Activated T-helper 1 cell treated with anti-CD3 and anti-CD28 coated beads, Interleukin-2, amount 50 U/mL, for 16 hours (primary cell): ENCODE measurements at places on chromosomes 4 and X.

- DNase-seq, result no peak
Observed at GRCh38 chr4:73573794-73574528, 46.3 kb downstream of the RASSF6 start.

- DNase-seq, result no peak
Observed at GRCh38 chr4:183438458-183439113, 5.8 kb upstream of the CDKN2AIP start.

DNA sequence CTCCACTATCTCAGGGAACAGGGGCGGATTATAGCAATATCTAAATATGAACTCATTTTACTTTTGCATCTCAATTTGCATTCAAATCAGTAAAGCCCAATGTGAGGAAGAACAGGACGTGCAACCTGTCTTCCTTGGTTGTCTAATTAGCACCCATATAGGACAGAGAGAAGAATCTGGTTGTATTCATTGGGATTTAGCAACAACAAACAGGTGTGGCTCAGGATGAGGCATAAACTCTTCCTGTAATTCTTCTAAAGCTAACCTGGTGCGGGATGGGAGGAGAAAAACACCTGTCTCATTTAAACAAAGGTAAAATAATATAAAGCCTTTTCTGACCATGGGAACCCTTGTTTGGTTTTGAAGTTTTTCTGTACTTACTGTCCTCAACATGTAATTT, 22.2 kb downstream of the TMPRSS11A start:
- DNase-seq, result no peak

- peak; percentile 44 for DNase-seq
Observed at GRCh38 chr4:40301603-40302002, 33.5 kb upstream of the CHRNA9 start.

DNA sequence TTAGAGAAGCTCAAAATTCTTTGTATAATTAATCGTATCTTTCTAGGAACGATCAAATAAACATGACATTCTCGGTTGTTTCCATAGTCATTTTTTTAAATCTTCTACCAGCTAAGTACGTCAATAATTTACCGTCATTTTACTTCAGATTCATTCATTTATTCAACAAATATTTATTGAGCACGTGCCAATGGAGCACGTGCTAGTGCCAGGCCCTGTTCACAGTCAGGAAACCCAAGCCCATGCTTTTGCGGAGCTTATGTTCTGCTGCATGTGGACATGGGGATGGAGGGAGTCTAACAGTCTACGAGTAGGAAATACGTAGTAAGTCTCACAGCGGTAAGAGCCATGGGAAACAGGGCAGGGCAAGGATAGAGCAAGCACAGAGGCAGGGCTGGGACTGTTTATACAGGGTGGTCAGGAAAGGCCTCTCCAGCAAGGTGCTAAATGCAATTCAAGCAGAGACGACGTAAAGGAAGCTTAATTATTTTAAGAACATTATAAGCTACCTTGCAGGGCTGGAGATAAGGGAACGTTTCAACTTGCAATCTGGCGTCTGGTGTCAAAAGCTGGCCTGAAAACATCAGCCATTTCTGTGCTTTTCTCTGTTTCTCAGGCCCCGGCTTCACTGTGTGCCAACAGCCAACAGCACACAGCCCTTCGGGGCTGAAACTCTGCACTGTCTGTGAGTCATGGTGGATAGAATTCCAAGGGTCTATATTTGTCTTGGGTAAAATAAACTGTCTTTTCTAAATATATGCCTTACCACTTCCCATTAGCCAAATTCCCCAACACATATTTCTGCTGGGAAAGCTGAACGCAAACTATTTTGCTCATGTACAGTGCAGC, 517.1 kb upstream of the ZFP42 start:
- DNase-seq, result no peak

- DNase-seq, result no peak
Observed at GRCh38 chrX:107467271-107467670, 17.8 kb downstream of the FRMPD3 start.

- no peak for DNase-seq
Observed at GRCh38 chr4:162683659-162684370, 482.9 kb downstream of the NAF1 start.

- DNase-seq, result no peak
Observed at GRCh38 chr4:107035819-107036583, at the start of gene DKK2. DKK2 (minus strand) TSS chr4:107036313; CDS start chr4:107035591, 722 bp downstream.

- DNase-seq, result peak; percentile 39
Observed at GRCh38 chr4:123396307-123397143, at the start of gene SPRY1. SPRY1 (plus strand) TSS chr4:123396795; CDS start chr4:123401592, 4,797 bp downstream.

GRCh38 chrX:13427441-13428052, 107.7 kb upstream of the ATXN3L start:
- DNase-seq, result no peak

- DNase-seq, result no peak
Observed at GRCh38 chr4:139024686-139025085, 9.1 kb downstream of the NOCT start.

DNA sequence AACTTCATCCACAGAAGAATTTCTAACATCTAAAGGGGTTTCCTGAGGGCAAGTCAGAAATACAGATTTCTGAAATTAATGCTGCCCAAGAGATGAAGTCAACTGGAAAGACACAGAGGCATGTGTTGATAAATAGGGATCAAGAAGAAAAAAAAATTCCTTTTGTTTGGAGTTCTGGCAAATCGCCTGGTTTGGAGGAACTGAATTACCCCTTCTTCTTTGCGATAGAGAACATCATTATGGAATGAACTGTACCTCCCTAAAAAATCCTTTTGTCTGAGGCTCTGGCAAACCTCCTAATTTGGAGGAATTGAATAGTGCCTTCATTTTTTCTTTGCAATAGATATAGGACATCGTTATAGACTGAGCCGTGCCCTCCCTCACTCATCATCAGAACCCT, 200.9 kb downstream of the DHRSX start:
- DNase-seq, result no peak

- no peak for DNase-seq
Observed at GRCh38 chr4:154491341-154492271, at the start of gene DCHS2. DCHS2 (minus strand) TSS chr4:154491799; CDS start chr4:154491355, 444 bp downstream.

DNA sequence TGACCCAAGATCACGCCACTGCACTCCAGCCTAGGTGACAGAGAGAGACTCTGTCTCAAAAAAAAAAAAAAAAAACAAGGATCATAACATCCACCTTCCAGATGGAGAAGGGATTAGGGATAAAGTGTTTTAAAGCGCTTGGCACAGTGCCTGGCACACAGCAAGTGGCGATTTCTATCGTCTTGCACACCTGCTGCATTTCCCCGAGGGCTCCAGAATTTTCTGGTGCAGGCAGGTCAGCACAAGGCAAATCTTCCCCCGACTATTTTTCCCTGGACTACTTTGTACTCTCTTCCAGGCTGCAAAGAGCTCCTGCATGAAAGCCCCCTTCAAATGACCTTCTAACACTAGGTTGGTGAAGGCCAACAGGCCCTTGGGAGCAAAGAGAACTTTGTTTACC, 57.3 kb downstream of the APBB2 start:
- DNase-seq, result no peak

GRCh38 chr4:121277194-121278105, 103.4 kb downstream of the QRFPR start:
- DNase-seq, result no peak

DNA sequence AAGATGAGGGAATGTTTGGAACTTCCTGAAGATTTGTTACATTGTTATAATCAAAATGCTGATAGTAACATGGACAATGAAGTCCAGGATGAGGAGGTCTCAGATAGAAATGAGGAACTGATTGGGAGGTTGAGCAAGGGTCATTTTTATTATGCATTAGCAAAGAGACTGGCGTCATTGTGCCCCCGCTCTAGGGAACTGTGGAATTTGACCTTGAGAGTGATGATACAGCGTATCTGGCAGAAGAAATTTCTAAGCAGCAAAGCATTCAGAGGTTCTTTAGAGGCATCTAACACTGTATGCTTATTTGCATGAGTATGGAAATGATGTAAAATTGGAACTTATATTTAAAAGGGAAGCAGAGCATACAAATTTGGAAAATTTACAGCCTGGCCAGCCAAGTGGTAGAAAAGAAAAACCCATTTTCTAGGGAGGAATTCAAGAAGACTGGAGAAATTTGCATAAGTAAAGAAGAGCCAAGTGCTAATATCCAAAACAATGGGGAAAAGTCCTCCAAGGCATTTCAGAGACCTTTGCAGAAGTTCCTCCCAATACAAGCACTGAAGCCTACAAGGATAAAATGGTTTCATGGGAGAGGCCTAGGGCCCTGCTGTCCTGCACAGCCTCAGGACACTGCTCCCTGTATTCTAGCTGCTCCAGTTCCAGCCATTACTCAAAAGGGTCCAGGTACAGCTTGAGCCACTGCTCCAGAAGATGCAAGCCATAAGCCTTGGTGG, 483.0 kb upstream of the NDST4 start:
- DNase-seq, result no peak

DNA sequence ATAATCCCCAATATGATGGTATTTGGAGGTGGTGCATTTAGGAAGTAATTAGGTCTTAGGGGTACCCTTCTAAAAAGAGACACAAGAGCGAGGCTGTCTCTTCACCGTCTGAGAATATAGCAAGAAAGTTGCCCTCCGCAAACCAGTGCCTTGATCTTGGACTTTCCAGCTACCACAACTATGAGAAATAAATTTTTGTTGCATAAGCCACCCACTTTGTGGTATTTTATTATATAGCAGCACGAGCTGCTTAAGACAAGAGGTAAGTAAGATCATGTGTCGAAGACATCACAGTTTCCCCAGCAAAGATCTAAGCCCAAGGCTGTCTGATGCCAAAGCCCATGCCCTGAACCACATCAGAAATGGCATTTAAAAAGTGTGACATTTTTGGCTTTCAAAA, 9.6 kb upstream of the EXOSC9 start:
- DNase-seq, result no peak

GRCh38 chrX:30313322-30313721, 4.1 kb upstream of the NR0B1 start:
- DNase-seq, result no peak

GRCh38 chr4:82798168-82799005, at the start of gene SCD5:
SCD5 (minus strand) TSS chr4:82798796; CDS start chr4:82798537, 259 bp downstream.
- DNase-seq, result no peak

DNA sequence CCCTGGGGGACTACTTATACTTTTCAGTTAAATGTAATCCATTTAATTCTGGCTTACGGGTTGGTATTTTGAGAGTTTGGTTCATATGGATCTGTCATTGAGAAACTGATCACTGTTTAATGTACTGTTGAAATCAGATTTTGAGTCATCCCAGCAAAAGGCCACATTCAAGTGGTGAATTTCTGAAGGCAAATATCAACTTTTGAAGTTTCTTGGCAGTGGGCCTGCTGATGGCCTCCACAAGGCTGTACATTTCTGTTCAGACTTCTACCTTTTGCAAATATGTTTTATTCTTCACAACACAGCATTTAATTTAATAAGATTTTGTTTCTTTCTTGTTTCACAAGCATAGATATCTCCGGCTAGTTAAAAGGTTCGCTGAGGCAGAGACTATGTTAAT, 138.7 kb downstream of the PDGFC start:
- no peak for DNase-seq

DNA sequence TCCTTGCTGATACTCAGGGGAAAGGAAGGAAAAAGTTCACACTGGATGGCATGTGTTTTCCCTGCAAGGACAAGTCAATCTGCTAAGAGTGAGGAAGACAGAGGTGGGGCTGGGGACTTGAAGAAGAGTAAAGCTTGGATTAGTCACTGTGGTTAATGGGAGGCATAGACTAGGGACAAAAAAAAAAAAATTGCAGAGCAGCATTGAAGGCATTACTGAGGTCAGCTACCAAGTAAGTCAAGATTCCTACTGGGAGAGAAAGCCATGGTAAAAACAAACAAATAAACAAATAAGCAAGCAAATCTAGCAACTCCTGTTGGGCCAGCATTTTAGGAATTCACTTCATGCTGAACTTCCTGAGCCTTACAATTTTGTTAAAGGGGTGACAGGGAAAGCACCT, 58.2 kb upstream of the GPC4 start:
- DNase-seq, result no peak

GRCh38 chr4:36215627-36216026, 28.7 kb downstream of the ARAP2 start:
- no peak for DNase-seq

DNA sequence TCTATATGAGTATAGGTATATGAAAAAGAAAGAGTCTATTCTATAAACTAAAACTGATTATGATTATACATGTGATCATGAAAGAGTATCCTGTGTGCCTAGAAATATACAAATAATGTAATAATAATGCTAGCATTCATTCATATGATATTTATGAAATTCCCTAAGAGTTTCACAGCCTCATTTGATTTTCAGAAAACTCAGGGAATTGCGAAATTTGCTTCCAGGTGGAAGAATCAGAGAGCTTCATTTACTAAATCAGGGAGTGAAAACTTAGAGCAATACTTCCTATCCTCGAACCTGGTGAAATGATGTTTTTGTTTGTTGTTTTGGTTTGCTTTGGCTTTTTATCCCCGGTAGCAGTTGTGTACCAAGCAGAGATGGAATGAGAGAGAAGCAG, 1105.7 kb upstream of the SLIT2 start:
- no peak for DNase-seq

GRCh38 chr4:6478546-6479220, 6.3 kb upstream of the PPP2R2C start:
- no peak for DNase-seq

GRCh38 chr4:187491286-187491685, 504.3 kb upstream of the ZFP42 start:
- DNase-seq, result no peak
